ENCODE measurements at places on chromosomes 2 and 18.
A peak's percentile ranks its signal among the peaks of the same experiment; 100 is the strongest.

DNA sequence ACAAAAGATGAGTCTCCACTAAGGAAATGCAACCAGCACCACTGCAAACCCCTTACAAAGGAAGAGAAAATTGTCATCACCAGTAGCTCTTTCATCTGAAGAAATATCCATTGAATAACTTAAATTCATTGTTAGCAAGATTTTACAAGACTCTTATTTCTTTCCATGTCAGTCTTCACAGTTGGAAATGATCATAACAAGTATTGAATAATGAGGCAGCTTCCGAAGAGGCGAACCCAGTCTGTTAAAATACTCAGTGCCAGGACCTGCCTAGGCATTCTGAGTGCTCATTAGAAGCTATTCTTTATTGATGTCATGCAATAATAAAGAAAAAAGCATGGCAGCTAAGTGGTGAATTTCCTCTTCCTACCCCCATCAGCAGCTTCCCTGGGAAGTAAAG, 33.5 kb downstream of the NOSTRIN start:
- no peak for DNase-seq

GRCh38 chr2:16209799-16210198, 269.4 kb downstream of the MYCN start:
- no peak for DNase-seq

- DNase-seq = no peak
Observed at GRCh38 chr2:154532763-154533162, 165.7 kb upstream of the KCNJ3 start.

DNA sequence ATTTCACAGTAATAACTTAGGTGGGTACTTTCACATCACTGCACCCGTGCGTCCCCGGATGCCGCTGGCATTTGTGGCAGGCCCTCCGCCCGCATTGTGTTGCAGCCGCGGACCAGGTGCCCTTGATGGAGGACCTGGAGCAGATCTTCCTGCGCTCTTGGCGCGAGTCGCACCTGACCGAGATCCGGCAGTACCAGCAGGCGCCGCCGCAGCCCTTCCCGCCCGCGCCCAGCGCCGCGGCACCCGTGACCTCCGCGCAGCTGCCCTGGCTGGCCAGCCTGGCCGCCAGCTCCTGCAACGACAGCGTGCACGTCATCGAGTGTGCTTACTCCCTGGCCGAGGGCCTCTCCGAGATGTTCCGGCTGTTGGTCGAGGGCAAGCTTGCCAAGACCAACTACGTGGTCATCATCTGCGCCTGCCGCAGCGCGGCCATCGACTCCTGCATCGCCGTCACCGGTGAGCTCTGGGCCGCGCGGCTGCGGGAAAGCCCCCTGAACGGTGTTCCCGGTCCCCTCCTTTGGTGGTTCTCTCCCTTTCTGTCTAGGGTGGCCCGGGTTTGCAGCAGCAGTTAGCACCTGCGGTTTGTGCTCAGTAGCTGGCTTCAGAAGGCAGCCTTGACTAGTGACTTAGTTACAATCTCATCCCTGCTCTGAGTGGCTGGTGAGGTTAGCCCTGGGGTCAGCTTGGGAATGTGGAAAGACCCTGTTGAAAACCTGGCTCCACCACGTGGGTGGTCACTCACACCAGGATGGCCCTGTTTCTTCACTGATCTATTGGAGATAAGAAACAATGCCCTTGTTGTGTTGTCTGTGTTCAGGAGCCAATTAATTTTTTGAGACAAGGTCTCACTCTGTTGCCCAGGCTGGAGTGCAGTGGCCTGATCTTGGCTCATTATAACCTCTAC, 59.1 kb downstream of the GREB1 start:
- DNase-seq = no peak

GRCh38 chr18:77321823-77322805, 72.5 kb downstream of the GALR1 start:
- DNase-seq = no peak

- no peak for DNase-seq
Observed at GRCh38 chr2:200456567-200456966, 53.3 kb downstream of the KCTD18 start.

- no peak for DNase-seq
Observed at GRCh38 chr18:40168026-40168425, 1787.0 kb upstream of the PIK3C3 start.

- DNase-seq = no peak
Observed at GRCh38 chr2:240269380-240269779, 128.9 kb upstream of the OTOS start.

GRCh38 chr18:12362473-12363174, 14.4 kb downstream of the AFG3L2 start:
- no peak for DNase-seq

GRCh38 chr18:3454365-3455089, 4.6 kb downstream of the TGIF1 start:
- no peak for DNase-seq

DNA sequence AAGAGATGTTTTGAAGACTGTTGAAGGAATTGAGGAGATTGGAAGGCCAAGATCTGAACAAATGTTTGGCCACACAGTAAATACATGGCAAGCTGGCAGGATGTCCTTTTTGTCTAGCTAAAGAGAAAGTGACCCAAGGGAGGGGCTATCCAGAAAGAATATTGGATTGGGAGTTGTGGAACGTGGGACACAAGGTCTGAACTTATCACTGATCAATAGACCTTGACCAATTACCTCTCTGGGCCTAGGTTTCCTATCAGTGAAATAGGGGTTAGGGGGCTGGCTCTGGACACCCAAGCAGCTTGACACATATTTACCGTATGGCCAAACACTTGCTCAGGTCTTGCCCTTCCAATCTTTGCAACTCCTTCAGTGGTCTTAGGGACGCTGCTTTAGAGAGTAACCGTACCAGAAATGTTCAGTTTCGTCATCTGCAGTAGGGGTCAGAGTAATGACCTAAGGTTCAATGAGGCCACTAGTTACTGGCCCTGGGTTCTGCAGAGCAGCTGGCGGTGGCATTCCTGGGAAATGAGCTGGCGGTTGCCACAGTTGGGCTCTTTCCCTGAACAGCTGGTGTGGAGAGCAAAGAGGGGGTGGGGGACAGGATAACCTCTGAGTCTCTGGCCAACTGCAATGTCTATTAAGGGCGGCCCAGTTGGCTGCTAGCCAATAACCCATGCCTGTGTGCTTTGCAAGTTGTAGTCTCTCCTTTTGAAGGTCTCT, 70.1 kb upstream of the STPG4 start:
- peak; percentile 85 for DNase-seq

DNA sequence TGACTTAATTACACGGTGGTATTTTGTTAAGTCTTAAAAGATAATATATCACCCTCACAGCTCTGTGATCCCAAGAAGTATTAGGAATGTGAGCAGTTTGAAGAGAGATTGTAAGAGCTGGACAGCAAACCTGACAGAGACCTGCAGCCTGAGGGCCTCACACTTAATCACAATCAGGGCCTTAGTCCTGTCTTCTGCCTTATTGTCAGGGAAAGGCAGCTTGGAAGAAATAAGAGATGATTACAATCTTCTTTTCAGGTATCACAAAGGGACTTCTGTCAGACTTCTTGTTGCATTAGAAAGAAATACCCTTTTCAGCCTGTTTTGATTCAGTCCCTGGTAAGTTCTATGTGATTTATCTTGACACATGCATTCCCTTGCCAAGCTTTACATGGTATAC, 1433.8 kb upstream of the SLC39A10 start:
- DNase-seq = no peak

GRCh38 chr2:54084600-54084999, 30.8 kb upstream of the ACYP2 start:
- DNase-seq = no peak

DNA sequence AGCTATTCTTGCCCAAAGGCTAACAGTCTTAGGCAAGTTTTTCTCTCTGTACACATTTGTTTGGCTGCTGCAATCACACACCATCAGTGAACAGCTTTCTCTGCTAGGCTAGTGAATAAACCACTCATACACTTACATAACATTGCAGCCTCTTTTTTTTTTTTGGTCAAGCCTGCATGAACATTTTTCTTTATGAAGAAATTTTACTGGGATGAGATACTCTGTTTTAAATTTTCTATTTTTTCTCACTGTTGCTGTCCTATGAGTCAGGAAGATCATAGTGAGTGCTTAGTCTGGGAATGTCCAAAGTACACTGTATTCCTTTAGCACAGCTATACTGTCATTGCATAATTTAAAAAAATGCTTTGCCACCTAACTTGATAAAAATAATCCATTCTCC, 58.5 kb downstream of the ROCK1 start:
- no peak for DNase-seq

GRCh38 chr2:164975891-164976290, 20.6 kb upstream of the SLC38A11 start:
- DNase-seq = no peak

Data from femur (tissue), 1 donor.